ENCODE measurements at places on chromosomes 1 and 21.

DNA sequence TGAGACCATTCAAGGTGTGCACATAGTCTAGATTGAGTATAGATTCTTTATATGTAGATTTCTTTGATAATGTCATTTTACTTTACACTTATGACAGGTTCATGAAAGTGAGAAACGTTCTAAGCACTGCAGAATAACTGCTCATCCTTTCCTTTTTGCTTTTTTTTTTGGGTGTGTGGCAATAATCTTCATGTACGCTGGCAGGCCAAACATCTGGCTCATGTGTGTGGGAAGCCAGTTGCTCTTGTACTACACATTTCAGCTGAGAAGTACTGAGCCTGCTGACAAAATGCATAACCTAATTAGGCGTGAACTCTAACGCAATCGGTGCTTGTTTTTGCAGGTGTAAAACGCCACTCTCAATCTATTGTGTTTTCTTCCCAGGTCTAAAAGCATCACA lies 350.8 kb upstream of the KAZN start:
- DNase-seq: no peak

DNA sequence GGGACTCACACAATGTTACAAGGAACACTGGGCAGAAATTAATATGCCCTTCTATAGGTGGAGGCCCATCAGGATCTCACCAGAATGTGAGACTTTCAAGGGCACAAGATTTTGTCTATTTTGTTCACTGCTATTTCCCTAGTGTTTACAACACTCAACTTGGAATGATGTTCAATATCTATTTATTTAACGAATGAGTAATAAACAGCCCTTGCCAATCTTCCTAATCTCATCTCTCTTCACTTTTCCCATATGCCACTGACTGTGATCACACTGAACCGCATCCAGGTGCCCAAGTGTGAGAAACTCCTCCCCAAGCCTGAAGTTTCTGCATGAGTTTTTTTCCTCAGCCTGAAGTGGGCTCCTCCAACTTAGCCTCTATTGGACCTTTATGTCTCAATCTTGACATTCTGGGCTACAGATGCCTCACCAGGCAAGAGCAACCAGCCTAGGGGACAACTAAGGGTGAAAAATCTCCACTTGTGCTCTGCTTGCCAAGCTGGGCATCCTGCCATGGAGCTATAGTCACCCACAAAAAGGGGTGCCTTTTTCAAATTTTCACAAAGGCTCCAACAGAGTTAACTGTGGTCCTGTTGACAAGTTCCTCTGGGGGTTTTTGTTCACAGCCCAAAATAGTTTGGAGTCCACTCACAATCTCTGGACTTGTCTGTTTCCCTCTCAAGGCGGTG lies 105.6 kb downstream of the PLPP3 start:
- DNase-seq: no peak

DNA sequence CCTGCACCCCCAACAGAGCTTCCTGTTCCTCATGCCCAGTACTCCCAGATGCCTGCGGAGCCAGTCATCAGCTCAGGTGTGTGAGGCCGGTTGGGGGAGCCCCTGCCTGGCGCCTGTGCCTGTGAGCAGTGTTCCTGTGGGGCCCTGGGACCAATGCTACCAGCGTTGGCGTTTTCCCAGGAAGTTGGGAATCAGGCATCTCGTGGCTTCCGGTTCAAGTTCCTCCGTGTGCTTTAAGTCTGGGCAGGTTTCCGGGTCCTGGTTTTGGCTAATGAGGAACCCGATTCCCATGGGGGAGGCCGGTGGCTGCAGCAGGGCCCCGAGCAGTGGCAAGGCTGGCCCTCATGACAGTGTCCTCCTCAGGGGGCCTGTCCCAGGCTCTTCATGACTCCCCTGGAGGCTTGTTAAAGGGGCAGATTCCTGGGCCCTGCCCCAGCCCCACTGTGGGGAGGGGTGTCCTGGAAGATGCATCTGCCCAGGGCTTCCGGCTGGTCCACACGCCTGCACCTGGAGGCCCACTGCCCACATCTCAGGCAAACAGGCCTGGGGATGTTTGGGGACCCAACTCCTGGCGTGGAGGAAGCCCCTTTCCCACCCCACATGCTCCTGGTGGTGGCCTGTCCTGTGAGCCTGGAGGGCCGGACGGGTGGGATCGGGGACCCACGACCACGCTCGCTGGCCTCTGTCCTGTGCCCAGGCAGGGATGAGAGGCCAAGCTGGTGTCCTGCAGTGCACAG lies 26.2 kb downstream of the TP73 start:
- DNase-seq: no peak

DNA sequence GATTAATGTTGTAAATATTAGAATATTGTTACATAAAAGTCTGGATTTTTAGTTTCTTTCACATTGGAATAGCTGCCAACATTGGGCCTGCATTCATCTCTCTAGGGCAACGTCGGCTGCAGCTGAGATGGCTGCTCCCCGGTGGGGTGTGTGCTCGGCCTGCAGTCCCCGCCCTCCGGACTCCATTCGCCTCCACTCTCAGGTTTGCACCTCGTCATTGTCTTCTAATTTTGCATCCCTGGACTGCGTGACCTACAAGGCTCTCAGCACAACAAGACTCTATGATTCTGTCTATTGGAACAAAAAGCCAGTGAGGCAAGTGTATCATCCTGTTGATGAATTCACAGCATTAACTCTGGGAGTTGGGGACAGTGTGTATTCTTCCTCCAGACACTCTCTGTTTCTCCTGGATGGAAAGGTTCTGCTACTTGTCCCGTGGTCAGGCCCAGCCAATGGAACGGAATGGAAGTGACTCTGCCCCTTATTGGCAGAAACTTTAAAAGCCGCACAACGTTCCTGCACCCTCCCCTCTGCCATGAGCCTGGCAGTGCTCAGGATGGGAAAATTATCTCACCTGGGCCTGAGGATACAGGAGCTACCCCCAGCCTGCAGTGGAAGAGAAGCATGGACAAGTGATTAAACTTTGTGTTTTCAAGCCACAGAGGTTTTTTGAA lies 105.0 kb upstream of the SAMD11 start:
- no peak for DNase-seq

DNA sequence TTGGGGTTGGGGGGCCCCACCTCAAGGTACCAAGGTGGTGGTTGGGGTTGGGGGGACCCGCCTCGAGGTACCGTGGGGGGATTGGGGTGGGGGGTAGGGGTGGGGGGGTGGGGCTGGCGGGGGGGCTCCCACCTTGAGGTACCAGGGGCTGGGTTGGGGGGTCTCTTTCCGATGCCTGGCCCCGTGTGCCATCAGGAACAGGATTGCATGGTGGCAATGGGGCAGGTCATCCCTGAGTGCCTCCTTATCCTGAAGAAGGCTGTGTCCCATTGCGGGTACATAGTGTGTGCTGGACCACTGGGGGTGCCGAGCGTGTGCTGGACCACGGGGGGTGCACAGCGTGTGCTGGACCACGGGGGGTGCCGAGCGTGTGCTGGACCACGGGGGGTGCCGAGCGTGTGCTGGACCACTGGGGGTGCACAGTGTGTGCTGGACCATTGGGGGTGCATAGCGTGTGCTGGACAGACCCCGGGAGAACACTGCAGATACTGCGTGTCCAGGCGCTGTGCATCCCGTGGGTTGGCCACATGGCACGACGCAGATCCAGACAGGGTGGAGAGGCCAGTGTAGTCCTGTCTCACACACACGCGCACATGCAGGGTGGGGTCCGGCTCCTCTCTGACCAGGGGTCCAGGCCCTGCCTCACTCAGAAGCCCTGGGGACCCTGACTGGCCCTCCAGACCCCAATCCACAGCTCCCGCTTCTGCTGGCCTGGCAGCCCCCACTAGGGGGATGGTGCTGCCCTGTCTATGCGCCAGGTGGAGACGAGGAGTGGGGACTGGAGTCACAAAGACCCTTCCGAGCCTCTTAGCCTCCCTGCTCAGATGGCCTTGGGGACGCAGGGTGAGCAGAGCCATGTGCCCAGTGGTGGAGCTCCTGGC lies 4.2 kb downstream of the SCNN1D start:
- no peak for DNase-seq

GRCh38 chr1:106063510-106063909 lies 993.0 kb upstream of the PRMT6 start:
- DNase-seq: no peak

Data from HuH-7 (cell line).